ENCODE measurements at places on chromosomes 6 and 20.
A peak's percentile ranks its signal among the peaks of the same experiment; 100 is the strongest.

GRCh38 chr6:138577151-138577915, 78.0 kb upstream of the NHSL1 start:
- DNase-seq, result peak; percentile 35

DNA sequence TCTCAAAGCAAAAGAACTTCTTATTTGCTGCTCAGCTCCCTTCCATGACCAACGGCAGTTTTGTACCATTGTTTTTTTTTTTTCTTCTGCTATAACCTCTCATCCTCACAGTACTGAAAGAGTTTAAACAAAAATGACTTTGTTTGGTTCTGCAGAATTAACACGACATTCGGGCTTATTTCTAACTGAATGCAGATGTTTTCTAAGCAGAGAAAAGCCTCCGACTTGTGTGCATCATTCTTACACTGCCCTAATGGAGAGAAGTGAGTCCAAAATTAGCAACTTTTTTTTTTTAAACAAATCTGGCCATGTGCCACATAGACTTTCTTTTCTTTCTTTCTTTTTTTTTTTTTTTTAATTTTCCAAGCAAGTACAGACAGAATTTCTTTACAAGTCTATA, 382.7 kb downstream of the HDGFL1 start:
- no peak for DNase-seq

- DNase-seq, result no peak
Observed at GRCh38 chr6:3391902-3392458, 64.9 kb downstream of the SLC22A23 start.

DNA sequence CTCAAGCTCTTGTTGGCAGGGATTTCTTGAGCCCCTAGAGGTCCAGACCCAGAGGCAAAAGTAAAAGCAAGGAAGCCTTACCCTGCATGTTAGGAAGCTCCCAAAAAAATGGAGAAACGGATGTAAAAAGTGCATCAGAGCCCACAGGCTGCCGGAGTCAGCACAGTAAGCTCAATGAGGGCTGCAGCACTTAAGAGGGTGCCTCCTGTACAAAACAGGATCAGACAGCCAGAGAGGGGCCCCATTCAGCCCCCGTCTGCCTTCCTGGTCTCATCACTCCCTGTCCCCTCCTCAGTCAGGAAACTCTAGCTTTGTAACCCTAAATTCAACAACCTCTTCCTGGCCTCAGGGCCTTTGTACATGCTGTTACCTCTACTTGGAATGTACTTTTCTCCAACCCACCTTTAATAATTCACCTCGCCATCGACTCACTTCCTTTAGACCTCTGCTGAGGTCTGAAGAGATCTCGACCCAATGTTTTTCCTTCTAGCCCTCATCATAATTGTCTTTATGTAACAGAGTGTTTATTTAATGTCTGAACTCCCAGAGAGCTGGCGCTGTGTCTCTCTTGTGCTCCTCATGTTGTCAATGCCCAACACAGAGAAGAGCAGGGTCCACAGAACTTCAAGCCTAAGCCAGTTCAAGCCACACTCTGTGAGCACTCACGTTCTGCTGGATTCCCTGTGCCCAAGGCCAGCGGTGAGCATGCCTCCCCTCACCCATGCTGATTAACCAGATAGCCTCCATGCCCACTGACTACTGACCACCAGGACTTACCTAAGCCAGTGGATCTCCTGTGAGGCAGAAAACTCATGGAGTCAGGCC, 2.8 kb upstream of the PLCG1 start:
- DNase-seq, result no peak

- peak; percentile 65 for DNase-seq
Observed at GRCh38 chr6:144266091-144266649, 19.0 kb upstream of the UTRN start.

- peak; percentile 19 for DNase-seq
Observed at GRCh38 chr6:1657116-1657770, 47.5 kb downstream of the FOXC1 start.

DNA sequence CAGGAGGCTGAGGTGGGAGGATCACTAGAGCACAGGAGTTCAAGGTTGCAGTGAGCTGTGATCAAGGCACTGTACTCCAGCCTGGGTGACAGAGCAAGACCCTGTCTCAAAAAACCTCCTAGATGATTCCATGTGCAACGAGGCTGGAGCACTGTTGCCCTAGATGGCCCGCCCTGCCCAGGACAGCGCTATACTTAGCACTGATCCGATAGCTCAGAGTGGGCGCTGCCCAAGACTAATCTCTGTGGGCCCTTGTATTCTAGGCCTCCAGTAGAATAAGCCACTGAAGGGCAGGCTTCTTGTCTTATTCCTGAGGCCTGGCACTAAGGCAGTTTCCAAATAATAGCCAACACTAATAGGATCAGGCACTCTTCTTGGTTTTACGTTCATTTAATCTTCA, 41.0 kb downstream of the STK35 start:
- no peak for DNase-seq

Data from ACHN (cell line).